ENCODE measurements at places on chromosomes 5 and 9.

- no peak for DNase-seq
These were observed 179.1 kb downstream of the AOPEP start for GRCh38 chr9:94905606-94906005.

GRCh38 chr5:859391-859790 is 8.6 kb upstream of the ZDHHC11 start:
- DNase-seq = no peak

GRCh38 chr9:87149799-87150198 is 202.5 kb upstream of the GAS1 start:
- DNase-seq = no peak

GRCh38 chr9:121269642-121270254 is 1.8 kb downstream of the GSN start:
- no peak for DNase-seq

- no peak for DNase-seq
These were observed 495.3 kb upstream of the PIK3R1 start for GRCh38 chr5:67720162-67720772.

DNA sequence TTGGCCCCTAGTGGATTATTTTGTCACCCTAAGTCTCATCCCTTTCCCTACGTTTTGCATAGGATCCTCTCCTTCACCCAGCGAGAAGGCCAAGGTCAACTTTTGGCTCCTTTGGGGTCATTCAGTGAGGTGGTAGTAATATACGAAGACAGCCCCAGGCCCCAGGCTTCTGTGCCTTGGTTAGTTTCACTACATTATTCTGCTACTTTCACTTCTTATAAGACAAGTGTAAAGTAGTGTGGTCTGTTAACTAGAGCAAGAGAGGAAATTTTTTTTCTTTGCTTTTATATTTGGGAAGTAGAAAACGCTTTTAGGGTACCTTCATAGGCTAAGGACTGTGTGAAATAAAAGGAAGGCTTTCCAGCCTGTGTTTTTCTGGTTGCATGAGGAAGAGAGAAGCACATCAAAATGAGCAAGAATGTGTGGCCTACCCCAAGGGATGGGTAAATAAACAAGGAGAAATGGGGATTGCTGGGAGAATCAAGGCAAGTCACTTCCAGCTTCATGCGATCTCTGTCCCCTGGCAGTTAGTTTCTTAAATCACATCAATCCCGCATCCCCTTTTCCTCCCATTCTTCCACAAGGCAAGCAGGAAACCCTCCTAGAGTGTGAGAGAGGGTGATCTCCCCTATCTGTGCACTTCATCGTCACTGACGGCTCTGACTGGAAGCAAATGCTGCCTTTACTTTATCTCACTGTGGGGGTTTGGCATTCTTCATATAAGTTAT is 677.0 kb upstream of the WWC1 start:
- no peak for DNase-seq

GRCh38 chr5:73906277-73906676 is 280.3 kb downstream of the ARHGEF28 start:
- DNase-seq = no peak

GRCh38 chr5:80998590-80998979 is 38.4 kb downstream of the RASGRF2 start:
- DNase-seq = no peak

DNA sequence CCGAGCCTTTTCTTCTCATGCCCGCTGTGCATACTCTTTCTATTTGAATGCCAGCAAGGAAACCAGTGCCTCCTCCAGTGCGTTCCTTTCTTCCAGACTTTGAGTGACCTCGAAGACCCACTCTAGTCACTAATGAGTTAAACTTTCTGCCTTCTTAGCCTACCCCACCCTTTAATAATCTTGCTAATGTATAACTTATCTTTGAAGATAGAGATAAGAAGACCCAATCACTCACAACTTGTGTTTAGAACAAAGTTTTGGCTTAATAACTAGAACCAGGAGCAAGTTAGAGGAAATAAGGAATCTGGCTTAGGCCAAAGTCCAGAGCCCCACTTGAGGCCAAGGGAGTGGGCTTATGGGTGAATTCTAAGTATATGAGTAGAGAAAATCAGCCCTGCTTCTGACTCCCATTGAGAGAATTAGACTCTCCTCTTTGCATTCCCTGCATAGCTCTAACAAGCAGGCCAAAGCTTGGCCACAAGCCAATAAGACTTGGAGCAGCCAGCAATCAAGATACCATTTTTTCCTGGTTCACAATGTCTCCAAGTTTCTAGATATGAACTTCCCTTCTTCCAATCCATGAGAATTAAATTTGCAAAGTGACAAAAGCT is 181.5 kb upstream of the PIK3R1 start:
- no peak for DNase-seq

- no peak for DNase-seq
These were observed 64.5 kb downstream of the ARSB start for GRCh38 chr5:78920604-78921003.

- no peak for DNase-seq
These were observed 197.3 kb downstream of the MELK start for GRCh38 chr9:36770025-36770424.

Data from SHP77 treated with DMSO at 0.1 percent for 48 hours (cell line).